ENCODE measurements at places on chromosomes 3 and 15.

- DNase-seq: no peak
Observed at GRCh38 chr3:127908202-127908601, 6.8 kb upstream of the KBTBD12 start.

- DNase-seq: no peak
Observed at GRCh38 chr3:62201438-62202035, 171.8 kb downstream of the FEZF2 start.

DNA sequence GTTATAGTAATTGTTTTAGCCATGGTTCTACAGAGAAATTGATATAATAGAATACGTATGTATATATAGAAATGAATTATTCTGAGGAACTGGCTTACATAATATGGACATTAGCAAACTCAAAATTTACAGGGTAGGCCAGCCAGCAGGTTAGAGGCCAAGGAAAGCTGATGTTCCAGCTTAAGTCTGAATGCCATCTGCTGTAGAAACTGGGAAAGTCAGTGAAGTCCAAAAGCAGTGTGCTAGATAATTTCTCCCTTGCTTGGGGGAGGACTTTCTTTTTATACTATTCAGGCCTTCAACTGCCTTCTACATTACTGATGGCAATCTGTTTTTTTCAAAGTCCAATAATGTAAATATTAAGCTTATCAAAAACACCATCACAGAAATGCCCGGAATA lies 1174.7 kb downstream of the ZPLD1 start:
- DNase-seq: no peak

- DNase-seq: no peak
Observed at GRCh38 chr3:64203216-64203615, 22.1 kb downstream of the PRICKLE2 start.
